Cerebellar nuclear complex (tissue), 1 donor: ENCODE measurements at places on chromosomes 11 and 22.

DNA sequence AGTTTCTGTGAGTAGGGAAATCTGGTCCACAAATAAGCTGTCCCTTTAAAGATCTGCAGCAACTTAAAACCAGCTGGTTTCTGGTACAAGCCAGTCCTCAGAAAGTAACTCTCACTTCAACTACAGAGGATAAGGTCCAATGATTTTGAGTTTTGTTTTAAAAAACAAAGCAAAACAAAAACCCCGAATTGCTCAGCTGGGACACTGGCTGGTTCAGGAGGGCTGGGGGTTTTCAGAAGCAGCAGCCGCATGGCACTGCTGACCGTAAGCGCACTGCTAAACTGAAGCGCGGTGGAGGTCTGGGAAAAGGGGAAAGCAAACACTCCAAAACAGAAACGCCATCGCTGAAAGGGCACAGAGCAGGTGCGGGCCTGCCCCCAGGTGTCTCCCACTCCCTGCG lies 59.7 kb downstream of the MICAL3 start:
- DNase-seq, result no peak

- no peak for DNase-seq
Measured at GRCh38 chr22:49728570-49729271, 99.0 kb downstream of the BRD1 start.

DNA sequence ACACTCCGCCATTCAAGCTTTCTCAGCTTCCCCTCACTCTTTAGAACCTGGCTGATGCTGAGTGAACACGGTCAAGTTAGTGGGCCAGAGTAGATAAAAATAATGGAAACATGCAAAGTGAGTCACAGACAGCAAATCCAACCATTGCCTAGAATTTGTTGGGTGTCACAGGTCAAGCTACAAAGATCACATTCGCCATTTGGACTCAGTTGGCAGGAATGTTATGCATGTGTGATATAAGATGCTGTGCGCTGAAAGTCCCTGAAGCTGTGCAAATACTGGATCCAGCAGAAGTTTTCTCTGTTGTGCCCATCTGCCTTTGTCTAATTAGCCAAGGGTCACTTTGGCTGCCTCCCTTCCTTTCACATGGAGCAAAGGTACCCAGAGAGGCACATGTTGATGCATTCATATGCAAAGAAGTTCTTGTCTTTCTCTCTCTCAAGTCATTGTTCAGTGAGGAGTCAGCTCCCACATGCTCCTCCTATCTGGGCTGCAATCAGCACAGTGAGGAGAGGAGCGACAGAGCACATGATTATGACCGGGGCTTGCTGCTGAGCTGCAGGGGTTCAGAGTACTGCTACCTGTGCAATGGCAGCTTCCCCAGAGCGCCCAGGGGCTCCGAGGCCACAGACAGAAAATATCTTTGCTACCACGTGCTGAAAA lies 39.7 kb downstream of the FLI1 start:
- DNase-seq, result no peak

GRCh38 chr22:39478441-39478850 lies 21.6 kb downstream of the MGAT3 start:
- no peak for DNase-seq

DNA sequence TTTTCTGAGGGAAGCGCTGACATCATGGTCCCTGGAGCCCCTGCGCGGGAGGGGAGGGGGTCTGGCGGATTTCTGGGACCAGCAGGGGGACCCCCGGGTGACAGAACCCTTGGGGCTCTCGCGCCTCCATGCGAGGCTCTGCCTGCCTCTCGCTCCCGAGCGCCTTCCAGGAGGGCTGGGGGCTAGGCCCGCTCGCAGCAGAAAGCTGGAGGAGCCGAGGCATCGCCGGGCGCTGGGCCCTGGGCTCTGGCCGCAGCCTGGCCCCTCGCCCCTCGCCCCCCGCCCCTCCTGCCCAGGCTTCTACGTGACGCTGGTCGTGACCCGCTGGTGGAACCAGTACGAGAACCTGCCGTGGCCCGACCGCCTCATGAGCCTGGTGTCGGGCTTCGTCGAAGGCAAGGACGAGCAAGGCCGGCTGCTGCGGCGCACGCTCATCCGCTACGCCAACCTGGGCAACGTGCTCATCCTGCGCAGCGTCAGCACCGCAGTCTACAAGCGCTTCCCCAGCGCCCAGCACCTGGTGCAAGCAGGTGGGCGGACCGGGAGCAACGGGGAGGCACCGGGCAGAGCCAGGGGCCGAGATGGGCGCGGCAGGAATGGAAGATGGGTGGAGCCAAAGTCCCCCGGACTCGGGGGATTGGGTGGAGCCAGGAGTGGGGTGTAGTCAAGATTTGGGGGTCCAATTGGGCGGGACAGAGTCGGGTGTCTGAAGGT lies 5.4 kb downstream of the BEST1 start:
- no peak for DNase-seq

DNA sequence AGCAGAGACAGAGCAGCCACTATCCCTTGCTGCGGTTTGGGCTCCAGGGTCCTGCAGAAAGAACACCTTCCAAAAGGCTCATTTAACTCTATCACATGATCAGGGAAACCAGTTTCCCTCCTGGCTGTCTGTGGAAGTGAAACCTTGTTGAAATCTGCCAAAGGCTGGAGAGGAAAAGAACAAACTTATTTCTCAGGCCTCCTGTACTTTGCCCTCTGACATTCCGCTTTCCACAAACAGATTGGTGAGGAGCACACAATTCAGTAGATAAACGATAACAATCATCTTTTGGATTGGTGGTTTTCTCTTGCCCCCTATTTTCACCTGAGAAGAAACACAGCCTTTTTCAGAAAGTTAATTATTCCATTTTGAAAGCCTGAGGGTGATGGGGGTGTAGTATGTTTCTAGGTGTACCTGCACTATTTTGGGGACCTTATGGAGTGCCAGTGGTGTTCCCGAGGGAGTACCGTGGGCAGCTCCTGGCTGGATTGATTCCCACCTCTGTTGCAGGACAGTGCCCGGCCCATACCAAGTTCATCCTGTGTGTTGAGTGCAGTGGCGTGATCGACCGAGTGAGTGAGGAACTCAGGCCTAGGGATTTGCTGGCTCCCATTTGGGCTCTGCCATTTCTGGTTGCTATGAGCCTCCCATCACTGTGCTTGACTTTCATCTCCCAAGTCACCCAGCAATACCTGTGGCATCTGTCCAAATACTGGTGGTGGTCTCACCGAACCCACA lies 102.0 kb downstream of the TBC1D22A start:
- no peak for DNase-seq

- no peak for DNase-seq
Measured at GRCh38 chr22:36358533-36359469, 29.0 kb downstream of the MYH9 start.

- DNase-seq, result no peak
Measured at GRCh38 chr11:63937713-63938478, 906 bp upstream of the NAA40 start.

- DNase-seq, result no peak
Measured at GRCh38 chr22:35337932-35338331, 38.2 kb downstream of the TOM1 start.

- no peak for DNase-seq
Measured at GRCh38 chr22:42549331-42550060, 4.3 kb upstream of the SERHL2 start.

DNA sequence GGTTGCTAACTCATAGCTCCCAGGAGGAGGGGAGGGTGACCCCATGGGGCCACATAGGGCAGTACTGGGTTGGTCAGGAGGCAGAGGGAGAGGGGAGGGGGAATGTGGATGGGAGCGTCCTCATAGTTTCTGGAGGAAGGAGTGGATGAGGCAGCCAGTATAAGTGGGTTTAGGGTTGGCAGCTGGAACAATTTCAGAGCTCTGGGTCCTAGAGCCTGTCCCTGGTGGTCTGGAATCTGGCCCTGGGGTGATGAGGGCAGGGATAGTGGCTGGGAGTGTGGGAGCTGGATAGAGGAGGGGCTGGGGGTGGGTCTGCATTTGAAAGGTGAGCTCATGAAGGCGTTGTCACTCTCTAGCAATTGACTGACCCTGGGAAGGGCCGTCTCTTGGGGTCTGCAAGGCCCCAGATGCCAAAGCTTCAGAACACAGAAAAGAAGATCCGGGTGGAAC lies 5.3 kb upstream of the MRGPRG start:
- no peak for DNase-seq

- DNase-seq, result no peak
Measured at GRCh38 chr11:132127900-132128288, 757.5 kb downstream of the NTM start.

- no peak for DNase-seq
Measured at GRCh38 chr11:105357146-105357545, 217.6 kb upstream of the CARD18 start.

DNA sequence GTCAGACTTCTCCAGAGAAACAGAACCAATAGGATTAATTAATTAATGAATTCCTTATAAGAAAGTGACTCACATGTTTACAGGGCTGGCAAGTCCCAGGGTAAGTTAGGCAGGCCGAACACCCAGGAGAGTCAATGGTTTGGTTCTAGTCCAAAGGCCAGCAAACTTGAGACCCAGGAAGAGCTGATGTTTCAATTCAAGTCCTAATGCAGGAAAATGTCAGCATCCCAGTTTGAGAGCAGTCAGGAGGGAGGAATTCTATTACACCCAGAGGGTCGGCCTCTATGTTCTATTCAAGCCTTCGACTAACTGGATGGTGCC lies 466.0 kb downstream of the INSC start:
- no peak for DNase-seq

GRCh38 chr11:86811637-86812321 lies 11.4 kb downstream of the PRSS23 start:
- DNase-seq, result no peak

- DNase-seq, result no peak
Measured at GRCh38 chr11:6629892-6630631, 10.8 kb upstream of the TPP1 start.

DNA sequence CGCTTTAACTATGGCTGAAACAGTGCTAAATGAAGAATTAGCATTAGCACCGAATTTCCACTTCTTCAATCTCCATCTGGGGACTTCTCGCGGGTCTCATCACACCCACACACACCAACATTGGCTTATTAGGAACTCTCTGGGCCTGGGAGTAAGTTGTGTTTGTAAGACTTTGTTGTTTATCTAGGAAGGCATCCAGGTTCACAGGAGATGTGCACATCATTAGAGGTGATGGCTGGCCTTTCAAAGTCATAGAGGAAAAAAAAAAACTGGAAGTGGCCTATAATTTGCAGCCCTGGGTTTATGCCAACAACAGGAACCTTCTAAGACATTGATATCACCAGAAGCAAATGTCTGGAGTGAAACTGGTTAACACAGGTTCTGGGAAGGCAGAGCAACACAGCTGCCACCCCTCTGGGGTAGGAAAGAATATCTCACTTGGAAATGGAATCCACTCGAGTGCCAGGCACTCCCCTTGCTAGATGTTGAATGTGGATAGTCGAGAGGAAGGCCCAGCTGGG lies 84.5 kb downstream of the TRAF6 start:
- DNase-seq, result no peak

DNA sequence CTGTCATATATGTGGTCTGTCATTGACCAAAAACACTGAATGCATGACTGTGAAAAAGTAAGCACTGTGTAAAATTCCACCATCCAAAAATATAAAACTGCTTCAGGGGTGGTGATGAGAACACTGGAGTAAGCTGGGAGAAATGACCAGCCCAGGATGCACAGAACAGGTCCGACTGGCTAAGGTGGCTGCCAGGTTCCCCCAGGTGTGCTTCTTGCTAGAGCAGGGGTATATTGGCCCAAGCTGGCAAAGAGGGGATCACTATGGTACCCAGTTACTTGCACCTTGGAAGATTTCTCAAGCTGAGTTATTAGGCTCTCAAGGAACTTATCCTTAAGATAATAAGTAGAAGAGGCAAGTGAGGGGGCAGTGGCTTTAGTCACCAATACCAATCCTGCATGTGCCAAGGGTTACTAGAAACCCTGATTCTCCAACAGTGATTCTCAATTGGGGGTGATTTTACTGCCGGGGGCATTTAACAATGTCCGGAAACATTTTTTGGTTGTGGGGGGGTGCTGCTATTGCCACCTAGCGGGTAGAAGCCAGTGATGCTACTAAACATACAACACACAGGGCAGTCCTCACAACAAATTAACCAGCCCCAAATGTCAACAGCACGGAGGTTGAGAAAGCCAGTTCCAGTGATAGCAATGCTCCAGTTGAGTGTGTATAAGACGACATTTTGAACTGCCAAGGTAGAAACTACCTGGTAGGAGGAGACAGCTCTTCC lies 15.7 kb downstream of the SNU13 start:
- DNase-seq, result no peak
